Muscle of arm (tissue), 14 donors: ENCODE measurements at places on chromosomes 7 and 10. TPM values are rescaled to one million over a fixed set of nuclear protein-coding genes. Genes with fewer than 3 reads are reported as not detected.

- no peak for DNase-seq
These were observed 26.2 kb downstream of the IKZF1 start for GRCh38 chr7:50330696-50331095.

The ANKRD1 gene
- polyA plus RNA-seq: 22.4 TPM

The TM9SF3 gene
- polyA plus RNA-seq: 137 TPM

- no peak for DNase-seq
These were observed 3.2 kb downstream of the CYP3A7 start for GRCh38 chr7:99731638-99732374.

DNA sequence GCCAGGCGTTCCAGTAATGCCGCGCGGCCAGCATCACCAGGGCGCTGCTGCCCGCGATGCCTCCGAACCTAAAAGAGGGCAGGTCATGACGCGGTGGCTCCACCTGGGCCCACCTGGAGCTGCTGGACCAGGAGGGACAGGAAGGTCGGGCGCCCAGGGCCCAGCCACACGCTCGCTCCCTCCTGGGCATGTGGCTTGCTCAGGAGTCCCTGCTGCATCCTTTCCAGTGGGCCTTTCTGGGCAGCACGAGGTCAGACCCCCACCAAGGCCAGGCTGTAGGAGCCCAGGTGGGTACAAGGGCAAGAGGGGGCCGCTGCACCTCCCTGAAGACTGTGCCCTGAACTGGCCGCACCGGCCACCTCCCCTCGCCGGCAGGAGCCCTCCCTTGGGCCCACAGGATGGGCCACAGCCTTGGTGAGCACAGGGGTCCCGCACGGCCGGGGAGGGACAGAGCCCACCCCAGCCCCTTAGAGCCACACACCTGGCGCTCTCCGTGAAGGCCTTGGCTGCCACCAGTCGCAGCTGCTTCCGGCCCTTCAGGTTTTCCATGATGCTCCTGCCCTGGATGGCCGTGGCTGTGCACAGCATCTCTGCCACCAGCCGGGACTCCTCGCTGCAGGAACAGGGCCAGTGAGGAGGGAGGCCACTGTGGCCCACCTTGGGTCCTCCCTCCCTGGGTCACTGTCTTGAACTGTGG, 43.2 kb downstream of the CFAP46 start:
- no peak for DNase-seq

The SPDYE1 gene
- 2.7 TPM for polyA plus RNA-seq
